ENCODE measurements at places on chromosomes 7 and 10. TPM values are rescaled to one million over a fixed set of nuclear protein-coding genes. Genes with fewer than 3 reads are reported as not detected.
A peak's percentile ranks its signal among the peaks of the same experiment; 100 is the strongest.

DNA sequence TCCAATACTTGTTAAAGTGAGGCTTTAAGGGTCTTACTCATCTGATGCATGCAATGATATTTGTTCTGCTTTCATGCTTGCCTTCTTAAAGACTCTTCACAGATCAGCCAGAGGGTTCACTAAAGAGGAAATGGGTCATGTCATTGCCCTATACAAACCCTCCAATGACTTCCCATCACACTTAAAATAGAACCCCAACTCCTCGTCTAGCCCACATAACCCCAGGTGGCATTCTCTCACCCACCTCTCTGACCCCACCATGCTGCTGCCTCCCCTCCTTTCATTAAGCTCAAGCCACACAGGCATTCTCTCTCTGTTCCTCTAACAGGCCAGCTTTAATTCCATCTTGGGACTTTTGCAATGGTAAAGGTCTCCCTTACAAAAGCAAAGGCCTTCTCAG is 253.6 kb downstream of the GRID1 start:
- DNase-seq = no peak

DNA sequence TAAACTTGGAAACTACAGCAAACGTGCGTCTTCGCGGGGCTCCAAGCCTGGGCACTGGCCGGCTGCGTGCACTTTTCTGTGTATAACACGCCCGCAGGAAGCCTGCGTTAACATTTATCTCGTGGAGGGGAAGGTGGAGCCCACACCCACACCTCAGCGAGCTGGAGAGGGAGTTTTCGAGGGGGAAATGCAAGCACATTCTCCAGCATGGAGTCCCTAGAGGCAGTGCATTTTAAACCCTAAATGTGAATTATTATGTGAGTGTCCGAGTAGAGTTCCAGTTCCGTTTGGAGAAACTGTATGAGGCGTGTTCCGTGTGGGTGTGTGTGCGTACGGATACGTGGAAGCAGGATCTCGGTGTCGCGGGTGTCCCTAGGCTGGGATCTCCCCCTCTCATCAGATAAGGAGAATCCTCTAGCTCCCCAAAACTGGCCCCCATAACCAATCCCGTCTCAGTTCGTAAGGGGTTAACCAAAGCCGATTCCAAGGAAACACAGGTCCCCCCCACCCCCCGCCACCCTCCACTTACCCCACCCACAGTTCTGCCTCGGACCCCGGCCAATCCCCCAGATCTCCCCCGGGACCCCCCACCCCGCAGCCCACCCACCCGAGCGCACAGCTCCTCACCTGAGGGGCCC is 403 bp downstream of the CDK6 start:
- DNase-seq = peak; percentile 56

DNA sequence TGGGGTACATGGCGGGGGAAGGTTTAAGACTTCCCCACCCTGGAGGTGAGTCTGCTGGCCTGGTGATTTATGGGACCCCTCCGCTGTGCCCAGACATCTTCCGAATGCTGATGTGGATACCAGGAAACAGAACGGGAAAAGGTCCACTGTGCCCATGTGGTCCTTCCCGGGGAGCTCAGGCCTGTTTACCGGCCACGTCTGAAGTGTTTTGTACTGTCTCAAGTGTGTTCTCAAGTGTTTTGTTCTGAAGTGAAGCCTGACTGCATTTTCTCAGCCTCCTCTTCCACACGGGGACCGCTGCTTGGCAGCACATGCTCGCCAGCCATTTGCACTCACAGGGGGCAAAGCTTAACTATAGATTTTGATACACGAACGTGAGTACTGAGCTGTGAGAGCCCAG is 127.2 kb downstream of the TEX36 start:
- DNase-seq = no peak

The SEMA3C gene
- 41.9 TPM for total RNA-seq

GRCh38 chr10:124708246-124708779 is 35.9 kb downstream of the FAM53B start:
- no peak for DNase-seq
